GM12864 (cell line): ENCODE measurements at places on chromosomes 5 and 9.

GRCh38 chr5:172219296-172219695 lies 25.3 kb downstream of the EFCAB9 start:
- DNase-seq = no peak

DNA sequence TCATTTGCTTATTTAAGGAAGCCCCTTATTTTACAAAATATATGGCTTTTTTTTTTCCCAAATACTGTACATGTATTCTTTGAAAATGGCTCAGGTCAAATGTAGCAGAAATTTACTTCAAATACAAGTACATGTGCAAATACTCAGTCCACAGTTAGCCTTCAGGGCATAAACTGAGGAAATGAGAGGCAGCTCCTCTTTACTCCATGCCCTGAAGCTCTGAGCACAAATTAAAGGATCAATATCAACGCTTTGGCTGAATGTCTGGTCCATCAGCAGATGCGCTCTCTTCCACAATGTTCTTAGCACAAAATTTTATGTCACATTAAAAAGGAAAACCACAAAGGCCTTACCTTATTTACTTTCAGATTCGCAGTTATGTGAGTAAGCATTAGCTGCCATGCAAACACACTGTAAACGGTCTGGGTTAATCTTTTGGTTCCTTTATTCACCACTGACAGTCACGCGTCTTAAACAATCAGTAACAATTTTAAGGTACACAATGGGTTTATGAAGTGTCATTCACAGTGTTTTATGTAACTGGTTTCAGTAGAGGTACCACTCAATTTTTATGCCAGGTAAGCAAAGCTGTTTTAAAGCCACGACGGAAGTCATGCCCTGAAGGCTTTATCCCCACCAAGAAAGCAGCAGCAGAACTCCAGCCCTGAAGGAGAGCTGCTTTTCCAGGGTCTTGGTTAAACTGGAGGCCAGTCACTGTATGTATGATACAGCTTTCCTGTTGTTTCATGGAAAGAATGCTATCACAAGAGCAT lies 103.4 kb downstream of the OTULIN start:
- DNase-seq = no peak

DNA sequence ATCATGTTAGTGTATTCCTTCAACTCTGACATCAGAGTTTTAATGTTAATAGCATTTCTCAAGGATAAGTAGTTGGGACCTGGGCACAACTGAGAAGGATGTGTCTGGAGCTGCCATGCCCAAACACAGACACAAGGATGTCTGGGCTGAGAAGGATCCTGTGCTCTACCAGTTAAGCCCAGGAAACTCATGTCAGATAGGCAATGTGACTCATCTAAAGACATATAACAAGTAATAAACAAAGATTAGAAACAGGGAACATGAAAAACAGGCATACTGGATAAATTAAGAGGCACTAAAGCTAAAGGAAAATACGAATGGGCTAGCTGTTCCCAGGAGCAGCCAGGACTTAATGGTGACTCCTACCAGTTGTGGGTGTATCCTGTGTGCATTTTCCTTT lies 9.1 kb upstream of the EGFLAM start:
- DNase-seq = no peak

- no peak for DNase-seq
Measured at GRCh38 chr9:75170898-75171360, 82.6 kb downstream of the OSTF1 start.

DNA sequence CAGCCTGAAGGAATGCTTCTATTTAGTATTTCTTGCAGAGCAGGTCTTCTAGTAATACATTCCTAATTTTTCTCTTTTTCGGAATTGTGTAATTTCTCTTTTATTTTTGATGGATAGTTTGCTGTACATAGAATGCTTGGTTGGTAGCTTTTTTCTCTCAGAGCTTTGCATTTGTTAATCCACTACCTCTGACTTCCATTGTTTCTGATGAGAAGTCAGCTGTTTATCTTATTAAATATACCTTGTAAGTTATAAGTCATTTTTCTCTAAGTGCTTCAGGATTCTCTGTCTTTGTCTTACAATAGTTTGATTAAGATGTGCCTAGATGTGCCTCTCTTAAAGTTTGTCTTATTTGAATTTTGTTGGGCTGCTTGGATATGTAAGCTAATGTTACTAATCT lies 101.9 kb downstream of the HTR1A start:
- DNase-seq = no peak
